T-helper 9 cell (primary cell): ENCODE measurements at places on chromosomes 13 and 19.

DNA sequence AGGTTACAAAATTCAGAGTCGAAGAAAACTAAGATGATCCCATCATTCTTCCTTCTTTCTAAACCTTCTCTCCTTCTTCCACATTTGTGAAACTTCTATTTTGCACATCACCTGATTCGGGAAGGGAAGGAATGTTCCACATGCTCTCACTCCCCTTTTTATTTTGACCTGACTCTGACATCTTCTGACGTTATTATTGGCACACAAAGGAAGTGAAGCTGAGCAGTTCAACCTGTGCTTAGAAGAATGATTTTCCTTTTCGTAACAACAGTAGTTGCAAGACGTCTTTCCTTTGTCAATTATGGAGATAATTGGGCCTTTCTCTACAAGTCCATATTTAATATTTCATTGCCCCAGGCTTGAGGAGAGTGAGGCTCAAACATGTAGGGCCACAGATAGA lies 18.0 kb downstream of the FAM124A start:
- no peak for DNase-seq

DNA sequence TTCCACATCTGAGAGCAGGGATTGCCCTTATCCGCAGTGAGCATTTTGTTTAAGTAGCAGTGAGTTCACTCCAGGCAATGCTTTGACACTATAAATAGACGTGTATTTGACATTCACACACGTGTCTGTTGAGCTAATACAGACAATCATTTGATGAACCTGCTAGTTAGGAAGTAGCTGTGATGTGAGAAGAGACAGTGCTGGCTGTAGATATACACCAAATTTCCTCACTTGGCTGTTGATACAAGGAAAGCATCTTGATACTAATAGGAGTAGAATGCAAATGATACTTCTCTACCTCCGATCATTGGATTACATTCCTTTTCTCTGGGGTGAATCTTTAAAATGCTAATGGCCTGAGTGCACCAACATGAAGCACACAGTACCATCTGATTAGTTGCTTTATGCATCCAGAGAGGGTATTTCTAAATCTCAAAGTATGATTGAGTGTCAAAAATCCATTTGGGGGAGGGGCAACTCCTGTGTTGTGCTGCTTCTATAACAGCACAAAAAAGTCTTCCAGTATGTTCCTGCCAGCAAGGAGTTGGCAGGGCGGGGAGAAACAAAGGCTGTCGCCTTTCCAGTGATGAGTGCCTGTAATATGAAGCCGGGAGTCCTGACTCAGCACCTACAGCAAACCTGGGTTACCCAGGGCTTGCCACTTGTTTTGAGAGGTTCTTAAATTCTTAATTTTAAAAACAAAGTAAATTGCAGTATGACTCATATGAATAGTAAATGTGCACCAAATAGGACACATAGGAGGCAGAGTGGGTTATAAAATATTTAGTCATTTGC lies 7.0 kb downstream of the CUL4A start:
- DNase-seq: no peak

GRCh38 chr13:99419591-99420243 lies 81.6 kb upstream of the TM9SF2 start:
- DNase-seq: no peak

GRCh38 chr13:95643571-95643935 lies 953 bp downstream of the DZIP1 start:
- DNase-seq: no peak

DNA sequence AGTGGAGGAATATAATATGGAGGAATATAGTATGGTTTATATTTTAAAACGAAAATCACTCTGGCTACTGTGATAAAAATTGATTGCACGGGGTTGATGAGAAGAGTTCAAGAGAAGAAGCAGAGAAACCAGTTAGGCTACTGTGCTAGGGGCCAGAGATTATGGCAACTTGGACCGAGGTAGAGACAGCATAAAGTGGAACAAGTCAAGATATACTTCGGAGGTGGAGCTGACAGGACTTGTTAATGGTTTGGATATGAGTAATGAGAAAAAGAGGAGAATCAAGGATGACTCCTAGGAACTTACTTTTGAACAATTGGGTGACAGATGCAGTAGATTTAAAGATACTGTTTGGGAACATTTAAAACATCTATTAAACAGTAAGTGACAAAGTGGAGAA lies 6.6 kb upstream of the WDFY2 start:
- no peak for DNase-seq
